T-cell (primary cell): ENCODE measurements at places on chromosomes 1 and 21.

GRCh38 chr1:41490911-41491310 lies 6.4 kb upstream of the EDN2 start:
- no peak for DNase-seq

GRCh38 chr1:206066479-206067171 lies 13.7 kb downstream of the RHEX start:
- DNase-seq, result no peak

GRCh38 chr21:25323356-25323949 lies 283.8 kb downstream of the MRPL39 start:
- no peak for DNase-seq

- DNase-seq, result no peak
Observed at GRCh38 chr1:158830904-158831507, at the start of gene MNDA. MNDA (plus strand) TSS chr1:158831351; CDS start chr1:158842154, 10,803 bp downstream.

GRCh38 chr1:68975212-68975933 lies 478.5 kb upstream of the DEPDC1 start:
- no peak for DNase-seq

GRCh38 chr1:92994105-92994712 lies 32.9 kb upstream of the DIPK1A start:
- DNase-seq, result peak; percentile 78

GRCh38 chr21:38930853-38931252 lies 125.1 kb downstream of the ETS2 start:
- DNase-seq, result no peak

- DNase-seq, result no peak
Observed at GRCh38 chr1:217781056-217781455, 149.9 kb downstream of the SPATA17 start.

- no peak for DNase-seq
Observed at GRCh38 chr1:36554323-36554628, 71.6 kb upstream of the CSF3R start.

DNA sequence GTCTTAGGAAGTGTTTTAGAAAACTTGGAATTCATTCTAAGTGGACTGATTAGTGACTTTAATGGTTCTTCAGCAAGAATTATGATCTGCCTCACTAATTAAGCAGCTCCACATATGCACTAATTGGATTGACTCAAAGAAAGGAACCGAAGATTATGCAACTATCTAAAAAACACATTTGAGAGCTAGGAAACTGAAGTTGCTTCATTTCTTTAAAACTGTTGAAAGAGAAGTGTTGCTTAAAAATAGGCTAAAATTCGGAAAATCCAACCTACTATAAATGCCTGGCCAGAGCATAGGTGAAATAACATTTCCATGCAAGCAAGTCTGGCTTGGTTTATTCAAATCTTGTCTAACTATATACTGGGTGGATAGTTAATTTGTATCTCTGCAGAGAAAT lies 502.9 kb upstream of the ZRANB2 start:
- DNase-seq, result no peak

DNA sequence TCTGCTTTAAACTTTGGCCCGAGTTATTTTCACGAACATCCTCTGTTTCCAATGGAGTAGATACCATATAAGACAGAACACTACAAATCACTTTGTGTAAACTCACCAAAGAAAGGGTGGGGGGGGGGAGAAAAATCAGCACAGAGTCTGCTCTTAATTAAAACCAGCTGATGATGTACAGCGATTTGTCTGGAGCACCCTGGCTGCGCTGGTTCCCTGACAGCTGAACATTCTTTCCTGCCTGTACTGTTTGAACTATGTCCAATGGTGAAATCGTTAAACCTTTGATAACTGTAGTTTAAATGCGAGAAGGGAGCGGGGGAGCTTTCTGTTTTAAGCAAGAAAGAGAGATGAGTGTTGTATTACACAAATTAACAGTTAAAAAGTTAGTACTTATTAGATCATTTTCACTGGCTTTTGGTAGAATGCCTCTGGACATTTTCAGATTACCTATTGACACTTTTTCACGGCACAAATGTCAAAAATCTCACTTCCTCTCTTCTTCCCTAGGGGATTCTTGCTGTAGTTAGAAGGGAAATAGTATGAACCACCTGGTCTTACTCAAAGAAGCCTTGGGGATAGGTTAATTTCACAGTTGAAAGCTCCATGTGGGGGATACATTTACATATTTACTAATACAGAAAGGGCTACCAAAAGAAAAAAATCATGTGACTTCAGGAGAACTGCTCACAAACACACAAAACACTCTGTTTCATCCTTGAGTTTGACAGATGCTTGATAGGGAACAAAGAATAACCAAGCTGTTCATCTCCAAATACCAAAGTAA lies 140.2 kb upstream of the RUNX1 start:
- DNase-seq, result no peak

DNA sequence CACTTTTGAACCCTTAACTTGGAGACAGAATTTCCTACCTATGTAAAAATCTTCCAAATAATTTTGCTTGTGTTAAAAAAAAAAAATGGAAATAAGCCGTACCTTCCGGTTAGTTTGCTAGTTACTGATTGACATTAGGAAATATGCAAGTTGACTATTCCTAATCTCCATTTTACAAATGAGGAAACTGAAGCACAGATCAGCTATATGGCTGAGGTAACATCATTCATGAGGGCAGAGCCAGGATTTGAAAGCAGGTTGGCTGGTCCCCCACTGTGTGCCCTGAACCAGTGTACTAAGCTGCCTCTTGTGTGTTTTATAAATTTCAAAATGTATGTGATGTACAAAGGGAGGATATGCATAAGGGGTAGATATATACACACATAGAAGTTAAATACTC lies 29.6 kb downstream of the BACE2 start:
- no peak for DNase-seq

- no peak for DNase-seq
Observed at GRCh38 chr1:236010443-236010842, 54.4 kb downstream of the NID1 start.

- DNase-seq, result no peak
Observed at GRCh38 chr21:42421018-42421793, 17.5 kb downstream of the UBASH3A start.

- no peak for DNase-seq
Observed at GRCh38 chr1:220363196-220363837, 91.1 kb upstream of the RAB3GAP2 start.

GRCh38 chr1:87154384-87154783 lies 174.3 kb upstream of the LMO4 start:
- DNase-seq, result no peak

- DNase-seq, result no peak
Observed at GRCh38 chr21:37230632-37231248, 36.4 kb downstream of the VPS26C start.

- DNase-seq, result no peak
Observed at GRCh38 chr1:160544647-160545046, 21.6 kb upstream of the SLAMF6 start.

GRCh38 chr21:34576041-34576511 lies 38.8 kb downstream of the RCAN1 start:
- DNase-seq, result no peak

DNA sequence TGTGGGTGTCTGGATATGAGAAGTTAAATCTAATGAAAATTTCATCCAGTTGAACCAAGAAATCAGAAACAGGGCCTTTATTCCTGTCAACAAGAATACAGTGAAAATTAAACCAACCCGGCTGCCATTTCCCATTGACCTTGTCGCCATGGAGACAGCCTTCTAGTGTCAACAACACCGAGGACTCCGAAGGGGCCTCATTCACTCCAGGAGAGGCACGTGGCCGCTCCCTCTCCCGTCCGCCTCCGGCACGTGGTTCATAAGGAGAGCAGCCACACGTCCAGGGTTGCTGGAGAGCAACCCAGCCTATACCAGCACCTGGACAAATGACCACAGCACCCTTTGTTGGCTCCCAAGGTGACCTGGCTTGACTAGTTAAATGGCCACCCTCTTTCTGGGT lies 120.3 kb upstream of the VAMP3 start:
- DNase-seq, result no peak

DNA sequence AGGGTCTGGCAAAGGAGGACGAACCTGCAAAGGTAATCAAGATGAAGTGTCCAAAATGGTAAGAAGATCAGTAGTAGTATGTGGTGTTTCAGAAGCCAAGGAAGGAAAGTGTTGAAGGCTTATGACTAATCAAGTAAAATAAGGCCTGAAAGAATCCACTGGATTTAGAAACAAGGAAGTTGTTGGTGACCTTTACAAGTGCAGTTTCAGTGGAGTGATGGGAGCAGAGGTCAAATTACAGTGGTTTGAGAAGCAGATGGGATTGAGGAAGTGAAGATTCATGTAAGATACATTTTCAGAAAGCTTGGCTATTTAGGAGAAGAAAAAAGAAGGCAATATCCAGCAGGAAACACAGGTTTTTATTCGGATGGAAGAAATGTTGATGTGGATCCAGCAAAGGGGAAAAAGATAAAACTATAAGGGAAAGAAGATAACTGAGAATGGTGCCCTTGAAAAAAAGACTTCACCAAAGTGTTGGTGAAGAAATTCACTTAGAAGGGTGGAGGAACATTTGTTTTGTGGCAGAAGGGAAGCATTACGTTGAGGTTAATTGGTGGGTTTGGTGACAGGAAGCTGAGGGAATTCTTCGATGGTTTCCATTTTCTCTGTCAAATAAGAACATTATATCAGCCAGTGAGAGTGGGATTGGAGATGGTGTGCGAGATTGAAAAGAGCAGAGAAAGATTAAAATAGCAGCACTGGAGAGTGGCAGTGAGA lies 2.1 kb downstream of the ARMH1 start:
- no peak for DNase-seq

DNA sequence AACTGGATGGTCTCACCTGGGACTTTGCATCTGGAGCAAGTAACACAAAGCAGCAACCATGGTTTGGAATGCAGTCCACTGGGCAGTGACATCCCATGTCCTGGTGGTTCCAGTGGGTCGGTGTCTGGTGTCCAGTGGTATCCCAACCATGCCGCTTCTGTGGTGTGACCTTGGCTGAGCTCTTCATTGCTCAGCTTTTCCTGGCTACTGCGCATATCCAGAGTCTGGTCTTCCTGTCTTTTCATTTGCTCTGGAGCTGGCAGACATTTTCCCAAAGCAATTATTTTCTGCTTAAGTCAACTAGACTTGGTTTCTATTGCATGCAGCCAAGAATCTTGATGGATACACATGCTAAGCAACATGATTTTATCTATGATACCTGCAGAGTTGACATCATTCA lies 28.4 kb upstream of the CD2 start:
- no peak for DNase-seq

GRCh38 chr1:22814176-22815042 lies 103.8 kb downstream of the EPHB2 start:
- no peak for DNase-seq

GRCh38 chr1:36594023-36594422 lies 111.3 kb upstream of the CSF3R start:
- no peak for DNase-seq

DNA sequence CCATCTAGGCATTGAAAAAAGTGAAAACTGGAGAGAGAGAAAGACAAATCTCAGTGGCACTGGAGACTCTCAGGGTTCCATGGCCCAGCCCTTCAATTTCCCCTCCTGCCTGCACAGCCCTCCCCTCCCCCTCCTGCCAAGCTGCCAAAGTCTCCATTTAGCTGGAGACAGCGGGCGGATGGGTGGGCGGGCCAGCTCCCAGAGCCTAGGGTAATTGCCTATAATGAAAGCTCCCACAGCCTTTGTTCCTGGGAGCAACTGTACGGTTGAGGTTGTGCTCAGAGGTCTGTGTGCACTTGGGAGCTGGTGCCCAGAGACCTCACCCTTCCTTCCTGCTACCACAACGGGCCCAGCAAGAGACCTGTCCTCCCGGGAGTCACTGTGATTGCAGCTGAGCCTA lies 89.6 kb downstream of the NAV1 start:
- no peak for DNase-seq

DNA sequence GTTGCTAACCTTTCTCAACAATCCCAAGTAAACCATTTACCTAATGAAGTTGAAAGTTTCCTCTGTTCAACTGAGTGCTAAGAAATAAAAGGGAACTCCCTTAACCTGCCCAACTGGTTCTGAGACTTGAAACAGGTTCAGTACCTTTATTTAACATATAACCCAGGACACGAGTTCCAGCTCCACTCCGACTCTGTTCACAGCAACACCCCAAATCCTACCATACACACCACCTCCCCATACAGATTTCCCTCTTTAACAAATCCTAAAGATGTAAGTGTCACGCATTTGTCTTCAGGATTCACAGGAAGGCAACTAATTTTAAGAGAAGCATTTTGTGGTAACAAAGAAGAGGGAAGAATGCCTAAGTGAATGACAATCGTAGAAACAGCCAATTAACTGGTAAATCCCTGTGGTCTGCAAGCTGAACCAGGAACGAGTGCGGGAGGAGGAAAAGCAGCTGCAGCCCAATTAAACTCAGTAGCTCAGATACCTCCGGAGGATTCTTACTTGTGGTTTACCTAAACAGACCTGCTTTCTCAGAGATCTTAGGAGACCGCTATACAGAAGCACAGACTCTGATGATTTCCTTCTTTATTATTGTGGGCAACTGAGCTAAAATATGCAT lies 134.5 kb upstream of the MAGI3 start:
- DNase-seq, result no peak

DNA sequence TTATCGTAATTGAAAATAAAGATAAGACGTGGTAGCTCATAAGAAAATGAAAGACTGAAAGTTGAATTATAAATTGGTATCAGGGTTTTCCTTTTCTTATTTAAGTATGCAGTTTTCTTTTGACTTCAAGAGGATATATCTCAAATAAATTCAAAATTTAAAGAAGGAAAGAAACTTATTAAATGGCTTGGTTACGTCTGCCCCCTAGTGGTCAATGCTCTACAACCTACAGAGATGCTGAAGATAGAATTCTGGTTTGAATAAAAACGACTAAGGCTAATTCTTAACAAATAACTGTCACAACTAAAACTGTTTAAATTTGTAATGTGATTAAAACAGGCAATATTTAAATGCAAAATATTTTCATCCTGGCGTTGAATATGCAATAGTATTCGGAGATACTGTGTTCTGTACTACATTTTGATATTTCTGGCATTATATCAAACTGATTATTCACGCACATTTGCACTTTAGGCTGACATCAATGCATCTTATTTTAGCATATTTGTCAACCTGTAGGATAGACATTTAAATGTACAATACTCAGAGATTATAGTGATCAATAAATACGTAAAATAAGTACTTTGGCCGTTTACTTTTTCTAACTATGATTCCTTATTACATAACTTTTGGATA lies 26.8 kb downstream of the IFI44 start:
- DNase-seq, result peak; percentile 54
